MM.1S (cell line): ENCODE measurements at places on chromosomes 7 and 10.

GRCh38 chr7:142808461-142808801 lies 37.7 kb downstream of the PRSS2 start:
- no peak for DNase-seq

- DNase-seq: no peak
Measured at GRCh38 chr10:14508725-14509124, 178.0 kb upstream of the FRMD4A start.

- no peak for DNase-seq
Measured at GRCh38 chr10:103892181-103892580, 25.8 kb downstream of the STN1 start.

DNA sequence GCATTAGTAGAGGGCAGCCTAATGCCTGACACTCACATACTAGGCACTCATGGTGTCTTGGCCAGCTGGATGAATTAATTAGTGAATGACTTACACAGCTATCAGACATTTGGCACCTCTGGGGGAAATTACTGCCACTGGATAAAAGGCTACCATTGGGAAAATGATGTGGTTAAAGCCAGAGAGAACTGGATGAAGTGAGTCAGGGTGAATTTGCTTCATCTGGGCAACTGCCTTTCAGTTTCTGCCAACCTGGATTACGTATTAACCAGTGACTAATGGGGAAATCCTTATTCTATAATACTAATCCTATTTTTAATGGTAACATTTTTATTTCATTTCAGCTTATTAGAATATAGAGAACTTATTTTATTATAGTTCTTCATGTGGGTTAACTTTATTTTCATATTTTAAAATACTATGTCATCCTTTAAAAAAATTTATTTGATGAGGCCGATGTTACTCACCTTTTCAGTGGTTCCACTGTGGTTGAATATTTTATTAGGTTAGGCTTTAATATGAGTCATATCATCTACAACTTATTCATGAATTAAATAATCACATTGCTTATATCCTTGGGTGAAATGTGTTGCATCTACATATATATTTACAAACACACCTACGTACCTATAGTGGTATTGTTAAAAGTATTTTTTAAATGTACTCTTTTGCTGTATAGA lies 85.6 kb upstream of the CAPZA2 start:
- DNase-seq: no peak

- DNase-seq: no peak
Measured at GRCh38 chr10:725302-725701, 35.8 kb upstream of the DIP2C start.

- DNase-seq: no peak
Measured at GRCh38 chr7:151273651-151274390, 25.3 kb upstream of the SMARCD3 start.

GRCh38 chr7:152649220-152649619 lies 26.7 kb downstream of the XRCC2 start:
- DNase-seq: no peak

DNA sequence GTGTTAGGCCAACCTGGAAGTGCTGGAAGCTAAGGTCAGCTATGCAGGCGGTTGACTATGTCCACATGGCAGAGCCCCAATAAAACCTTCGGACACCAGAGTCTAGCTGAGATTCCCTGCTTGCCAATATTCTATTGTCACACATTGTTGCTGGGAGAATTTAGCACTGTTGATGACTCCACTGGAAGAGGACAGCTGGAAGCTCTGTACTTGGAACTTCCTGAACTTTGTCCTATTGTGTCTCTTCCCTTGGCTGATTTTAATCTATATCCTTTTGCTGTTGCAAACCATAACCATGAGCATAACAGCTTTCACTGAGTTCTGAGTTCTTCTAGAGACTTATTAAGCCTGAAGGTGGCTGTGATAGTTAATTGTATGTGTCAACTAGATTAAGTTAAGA lies 12.0 kb downstream of the XRCC2 start:
- no peak for DNase-seq

DNA sequence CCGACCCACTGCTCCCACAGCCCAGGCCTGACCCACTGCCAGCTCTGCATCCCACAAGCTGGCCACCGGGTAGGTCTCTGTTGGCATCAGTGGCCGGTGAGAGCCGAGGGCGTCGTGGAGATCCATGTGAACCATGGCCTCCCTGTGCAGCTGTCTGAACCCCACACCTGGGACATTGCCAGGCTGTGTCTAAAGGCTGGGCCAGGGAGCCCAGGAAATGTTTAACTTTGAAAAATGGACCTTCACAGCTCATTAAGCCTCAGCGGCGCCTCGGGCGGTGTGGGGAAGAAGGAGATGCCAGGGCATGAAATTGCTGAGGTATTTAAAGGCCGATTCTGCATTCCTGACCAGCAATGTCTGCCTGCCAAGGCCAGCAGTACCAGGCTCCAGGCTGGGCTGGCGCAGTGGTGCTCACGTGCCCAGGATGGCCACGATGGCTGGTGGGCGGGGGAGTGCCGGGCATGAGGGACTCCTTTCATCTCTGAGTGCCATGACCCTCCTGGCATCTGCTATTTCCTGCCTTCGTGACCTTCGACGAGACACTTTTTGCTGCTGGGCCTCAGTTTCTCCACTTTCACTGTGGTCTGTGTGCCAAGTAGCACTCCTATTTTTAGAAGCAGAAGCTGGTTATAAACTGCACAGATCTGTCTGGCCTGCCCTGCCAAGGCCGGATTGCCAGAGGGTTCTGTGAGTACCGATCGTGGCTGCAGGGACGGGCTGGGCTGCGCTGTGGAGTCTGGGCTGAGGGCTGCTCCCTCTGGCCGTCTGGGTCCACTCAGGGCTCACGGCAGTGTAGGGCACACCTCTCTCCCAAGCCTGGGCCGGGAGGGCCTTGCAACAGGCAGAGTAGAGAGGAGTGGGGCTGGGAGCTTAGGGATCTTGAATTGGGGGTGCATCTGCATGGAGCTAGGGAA lies 21.8 kb downstream of the ELFN1 start:
- no peak for DNase-seq

DNA sequence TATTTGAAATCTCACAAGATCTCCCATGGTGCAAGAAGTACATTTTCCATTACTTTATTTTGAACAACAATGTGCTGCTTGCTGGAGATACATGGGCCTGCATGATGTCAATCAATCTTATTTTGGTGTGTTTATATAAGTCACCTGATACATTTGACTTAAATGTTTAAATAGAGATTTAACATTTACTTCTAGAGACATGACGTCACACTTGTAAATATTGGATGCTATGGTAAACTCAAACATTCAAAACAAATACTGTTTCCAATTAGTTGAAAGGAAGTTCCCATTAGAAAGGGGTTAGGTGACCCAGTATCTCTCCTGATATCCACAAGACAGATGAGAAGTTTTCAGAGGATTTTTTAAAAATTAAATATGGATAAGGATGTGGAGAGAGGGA lies 214.5 kb downstream of the NSUN6 start:
- no peak for DNase-seq

DNA sequence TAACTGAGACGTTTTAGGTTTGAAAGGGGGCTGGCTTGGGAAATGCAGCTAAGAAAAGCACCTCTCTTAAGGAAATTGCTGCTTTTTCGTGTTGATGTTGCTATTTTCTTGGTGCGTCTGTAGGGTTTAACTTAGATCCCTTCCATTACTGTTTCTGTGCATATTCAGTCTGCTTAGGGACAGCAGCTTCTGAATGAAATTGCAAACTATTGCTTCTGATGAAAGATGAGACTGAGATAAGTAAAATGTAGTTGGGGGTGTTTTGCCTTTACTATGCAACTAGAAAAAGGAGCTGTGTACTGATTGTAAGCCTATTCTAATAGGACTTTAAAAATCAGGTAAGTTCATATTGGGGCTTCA lies 772 bp downstream of the HDAC9 start:
- no peak for DNase-seq

DNA sequence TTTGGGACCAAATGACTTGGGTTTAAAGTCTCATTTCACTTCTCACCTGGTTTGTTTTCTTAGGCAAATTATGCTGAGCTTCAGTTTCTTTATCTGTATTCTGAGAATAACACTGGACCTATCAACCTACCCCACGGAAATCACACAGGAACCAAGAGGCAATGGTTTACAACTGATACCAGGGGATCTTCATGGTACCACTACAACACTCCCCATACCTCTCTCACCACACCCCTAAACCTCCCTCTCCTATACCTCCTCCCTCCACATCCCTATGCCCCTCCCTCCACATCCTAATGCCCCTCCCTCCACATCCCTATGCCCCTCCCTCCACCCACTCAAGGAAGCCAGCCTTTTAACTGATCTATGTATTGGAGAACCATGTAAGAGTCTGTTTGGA lies 9.9 kb downstream of the FAM204A start:
- DNase-seq: peak; percentile 62

- DNase-seq: no peak
Measured at GRCh38 chr10:108684431-108684830, 1238.9 kb downstream of the XPNPEP1 start.

GRCh38 chr7:85522070-85522469 lies 335.2 kb upstream of the SEMA3D start:
- no peak for DNase-seq

DNA sequence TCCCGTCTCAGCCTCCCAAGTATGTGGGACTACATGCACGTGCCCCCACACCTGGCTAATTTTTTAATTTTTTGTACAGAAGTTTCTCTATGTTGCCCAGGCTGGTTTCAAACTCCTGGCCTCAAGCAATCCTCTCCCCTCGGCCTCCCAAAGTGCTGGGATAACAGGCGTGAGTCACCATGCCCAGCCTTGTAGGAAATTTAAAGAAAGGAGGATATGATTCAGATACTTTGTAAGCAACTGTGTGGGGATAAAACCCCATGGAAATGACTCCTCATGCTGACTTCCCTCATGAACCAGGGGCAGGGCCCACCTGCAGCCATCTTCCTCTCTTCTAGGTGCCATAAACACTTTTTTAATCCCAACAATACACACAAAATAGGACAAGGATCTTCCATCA lies 50.2 kb downstream of the APBB1IP start:
- no peak for DNase-seq

- DNase-seq: no peak
Measured at GRCh38 chr7:81790120-81790500, 20.3 kb upstream of the HGF start.

DNA sequence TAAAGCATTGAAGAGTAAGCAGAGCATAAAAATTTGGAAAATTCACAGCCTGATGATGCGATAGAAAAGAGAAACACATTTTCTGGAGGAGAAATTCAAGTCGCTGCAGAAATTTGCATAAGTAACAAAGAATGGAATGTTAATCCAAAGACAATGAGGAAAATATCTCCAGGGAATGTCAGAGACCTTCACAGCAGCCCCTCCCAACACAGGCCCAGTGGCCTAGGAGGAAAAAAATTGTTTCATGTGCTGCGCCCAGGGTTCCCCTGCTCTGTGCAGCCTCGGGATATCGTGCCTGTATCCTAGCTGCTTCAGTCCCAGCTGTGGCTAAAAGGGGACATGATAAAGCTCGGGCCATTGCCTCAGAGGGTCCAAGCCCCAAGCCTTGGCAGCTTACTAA lies 206.8 kb downstream of the TPK1 start:
- no peak for DNase-seq

DNA sequence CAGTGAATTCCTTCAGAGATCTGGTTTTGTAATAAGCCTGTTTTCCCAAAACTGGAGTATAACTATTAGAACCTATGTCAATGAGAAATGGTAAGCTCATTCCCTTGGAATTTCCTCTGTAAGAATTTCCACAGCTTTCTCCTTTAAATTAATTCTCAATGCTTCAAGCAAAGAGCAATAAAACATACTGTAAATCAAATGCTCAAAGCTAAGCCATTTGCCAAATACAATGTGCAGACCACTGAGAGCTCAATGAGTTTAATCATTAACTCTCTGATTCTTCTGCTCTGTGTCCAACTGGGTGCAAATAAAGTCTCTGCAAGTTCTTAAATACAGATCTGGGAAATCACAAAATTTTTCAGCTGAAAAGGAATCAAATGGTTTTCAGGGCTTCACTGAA lies 227.6 kb upstream of the IMMP2L start:
- DNase-seq: no peak

GRCh38 chr7:12623885-12624498 lies 53.5 kb downstream of the SCIN start:
- DNase-seq: peak; percentile 42

DNA sequence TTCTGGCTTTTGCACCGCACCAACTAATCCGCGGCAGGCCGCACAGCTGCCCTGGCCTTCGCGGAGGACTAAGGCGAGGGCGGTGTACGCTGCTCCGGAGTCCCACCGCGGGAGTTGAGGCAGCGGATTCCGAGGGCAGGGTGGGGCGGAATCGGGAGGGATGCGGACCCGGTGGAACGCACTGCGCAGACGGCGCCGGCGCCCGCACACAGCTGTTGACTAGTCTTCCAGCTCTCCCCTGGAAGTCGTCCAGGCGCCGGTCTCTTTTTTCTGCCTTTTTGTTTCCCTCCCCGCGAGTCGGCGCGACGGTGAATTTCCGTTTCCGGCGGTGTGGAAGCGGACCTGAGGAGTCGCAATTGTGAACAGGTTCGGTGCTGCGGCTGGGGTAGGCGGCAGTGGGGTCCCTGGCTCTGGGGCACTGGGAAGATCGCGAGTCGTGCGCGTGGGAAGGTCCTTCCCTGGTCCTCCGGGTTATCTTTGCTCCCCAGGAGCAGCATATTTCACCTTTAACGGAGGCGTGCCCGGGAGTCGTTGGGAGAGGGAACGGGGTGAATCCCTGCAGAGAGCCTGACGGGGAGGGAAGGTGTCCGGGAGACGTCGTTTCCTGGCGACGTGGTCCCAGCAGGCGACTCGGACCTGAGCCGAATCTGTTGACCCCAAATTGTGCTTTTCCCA lies at the start of gene ASAH2B:
Gene ASAH2B (plus strand): TSS at position 319 of the 675 bp plus-strand sequence. CDS start 5,195 bp downstream, outside the sequence.
- DNase-seq: peak; percentile 74

- DNase-seq: no peak
Measured at GRCh38 chr7:137354396-137354795, 10.9 kb upstream of the PTN start.

- peak; percentile 70 for DNase-seq
Measured at GRCh38 chr10:11472158-11472753, 139.2 kb downstream of the USP6NL start.

GRCh38 chr7:83866582-83866981 lies 217.6 kb upstream of the SEMA3E start:
- DNase-seq: no peak

DNA sequence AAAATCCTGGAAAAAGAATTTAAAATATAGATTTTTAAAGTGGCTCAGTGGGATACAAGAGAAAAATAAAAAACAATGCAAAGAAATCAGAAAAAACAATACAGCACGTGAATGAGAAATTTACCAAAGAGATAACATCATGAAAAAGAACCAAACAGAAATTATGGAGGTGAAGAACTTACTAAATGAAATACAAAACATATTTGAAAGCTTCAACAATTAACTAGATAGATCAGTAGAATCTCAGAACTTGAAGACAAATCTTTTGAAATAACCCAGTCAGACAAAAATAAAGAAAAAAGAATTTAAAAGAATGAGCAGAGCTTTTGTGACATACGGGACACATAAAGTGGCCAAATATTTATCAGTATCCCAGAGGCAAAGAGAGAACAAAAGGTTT lies 71.2 kb upstream of the DIP2C start:
- DNase-seq: no peak

DNA sequence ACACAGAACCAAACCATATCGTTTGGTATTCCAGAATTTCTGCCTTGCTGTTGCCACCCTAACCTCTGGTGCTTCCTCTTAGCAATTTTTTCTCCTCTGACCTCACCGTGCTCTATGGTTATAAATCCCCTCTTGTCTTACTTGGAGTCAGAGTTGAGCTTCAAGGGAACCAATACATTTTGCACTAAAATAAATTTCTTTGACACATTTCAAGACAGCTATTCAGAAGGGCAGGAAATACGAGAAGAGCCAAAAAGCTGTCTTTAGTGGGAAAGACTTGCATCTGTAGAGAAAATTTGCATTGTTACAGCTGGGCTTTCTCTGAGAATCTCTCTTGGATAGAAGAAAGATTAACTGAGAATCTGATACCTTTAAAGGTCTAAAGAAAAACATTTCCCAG lies 14.5 kb upstream of the AKR1C2 start:
- no peak for DNase-seq

GRCh38 chr10:42937649-42938180 lies 139.2 kb upstream of the RET start:
- DNase-seq: no peak
